ENCODE measurements at places on chromosomes 16 and 17. TPM values are rescaled to one million over a fixed set of nuclear protein-coding genes. Genes with fewer than 3 reads are reported as not detected.

The AHSP gene
- 111 TPM for total RNA-seq

- DNase-seq, result peak; percentile 38
These were observed 184.9 kb downstream of the RBFOX1 start for GRCh38 chr16:7517496-7517895.

DNA sequence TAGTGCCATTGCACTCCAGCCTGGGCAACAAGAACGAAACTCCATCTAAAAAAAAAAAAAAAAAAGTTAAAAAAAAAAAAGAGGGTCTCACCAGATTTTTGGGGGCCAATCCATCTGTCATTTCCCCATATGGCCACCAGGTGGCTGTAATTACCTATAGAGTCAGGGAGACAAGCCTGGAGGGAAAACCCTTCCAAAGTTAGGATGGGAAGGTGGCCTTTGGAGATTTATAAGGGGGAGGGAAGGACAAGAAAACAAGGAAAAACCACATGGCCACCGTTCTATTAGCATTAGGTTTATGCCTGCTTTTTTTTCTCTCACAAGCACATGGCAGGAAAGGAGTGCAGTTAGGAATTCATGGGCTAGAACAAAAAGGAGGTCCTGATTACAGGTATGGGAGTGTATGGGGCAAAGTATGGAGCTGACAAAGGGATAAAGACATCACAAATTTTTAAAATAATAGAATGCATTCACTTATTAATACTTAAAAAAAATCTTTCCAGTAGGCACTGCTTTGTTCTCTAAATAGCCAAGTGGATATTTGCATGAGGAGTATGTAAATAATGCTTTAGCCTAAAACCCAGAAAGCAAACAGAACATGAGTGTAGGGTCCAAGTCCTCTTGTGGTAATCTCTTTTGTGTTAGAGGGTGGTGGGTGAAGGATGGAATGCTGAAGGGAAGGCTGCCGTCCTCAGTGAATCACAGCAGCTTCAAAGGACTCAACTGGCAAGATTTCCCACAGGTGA, 5.1 kb downstream of the CYB5D1 start:
- peak; percentile 34 for DNase-seq

- DNase-seq, result no peak
These were observed 13.6 kb downstream of the SMCR8 start for GRCh38 chr17:18328643-18329204.

DNA sequence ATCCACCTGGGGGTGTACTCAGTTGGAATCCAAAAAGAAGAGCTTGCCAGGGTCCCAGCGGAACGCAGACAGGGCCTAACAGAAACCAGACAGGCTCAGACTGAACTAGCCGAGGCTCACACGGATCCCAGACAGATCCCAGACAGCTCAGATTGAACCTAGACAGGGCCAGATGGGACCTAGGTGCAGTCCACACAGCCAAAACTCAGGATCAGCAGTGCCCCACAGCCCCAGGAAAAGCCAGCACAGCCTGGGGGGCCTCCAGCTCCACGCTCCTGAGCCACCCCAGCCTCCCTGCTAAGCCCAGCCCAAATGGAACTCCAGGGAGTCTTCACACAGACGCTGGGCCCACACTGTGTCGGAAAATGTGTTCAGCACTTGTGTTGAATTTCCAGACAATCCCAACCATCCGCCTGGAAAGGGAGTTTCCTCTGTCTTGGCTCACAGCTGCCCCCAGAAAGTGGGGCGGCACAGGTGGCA, 7.5 kb downstream of the STX1B start:
- DNase-seq, result peak; percentile 39

DNA sequence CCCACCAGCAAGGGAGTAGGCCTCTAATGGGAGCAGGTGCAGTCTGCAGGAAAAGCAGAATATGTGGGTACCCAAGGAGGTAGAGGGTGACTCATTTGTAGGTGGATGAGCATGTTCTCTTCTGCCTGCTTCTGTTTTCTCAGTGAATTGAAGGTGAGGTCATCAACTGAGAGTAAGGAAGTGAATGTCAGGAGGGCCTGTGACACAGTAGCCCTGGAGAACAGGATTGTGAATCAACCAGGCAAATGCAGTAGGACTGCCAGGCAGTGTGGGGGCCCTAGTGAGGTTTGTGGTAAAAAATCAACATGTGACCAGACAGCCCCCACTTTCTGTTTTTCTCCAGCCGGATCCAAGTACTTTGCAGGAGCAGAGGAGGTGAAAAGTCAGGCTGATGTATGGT, 150.5 kb upstream of the SOX9 start:
- no peak for DNase-seq

GRCh38 chr17:68749349-68750207, 148.4 kb upstream of the FAM20A start:
- DNase-seq, result no peak

- DNase-seq, result no peak
These were observed 26.4 kb downstream of the CASKIN2 start for GRCh38 chr17:75488693-75489510.

The SLC12A3 gene
- not detected for total RNA-seq

DNA sequence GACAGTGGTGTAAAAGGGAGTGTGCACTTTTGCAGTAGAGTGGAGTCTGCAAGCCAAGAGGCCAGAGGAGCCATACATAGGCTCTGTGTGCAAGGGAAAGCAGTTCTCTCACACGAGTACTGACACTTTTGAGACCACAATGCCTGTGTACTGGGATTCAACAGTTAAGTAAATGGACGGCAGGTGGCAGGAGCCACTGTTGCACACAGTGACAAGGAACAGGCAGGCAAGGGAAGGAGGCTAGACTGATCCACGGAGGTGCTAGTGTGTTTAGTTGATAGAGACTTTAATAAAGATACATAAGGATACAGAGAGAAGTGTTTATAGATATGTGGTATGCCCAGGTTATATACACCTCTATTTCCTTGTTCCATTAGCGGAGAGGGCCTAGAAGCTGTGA, 67.0 kb downstream of the MPRIP start:
- no peak for DNase-seq

Data from skin of body (tissue), 3 donors.